NCI-H2029 treated with DMSO at 0.1 percent for 48 hours (cell line): ENCODE measurements at places on chromosomes 2 and 18.
A peak's percentile ranks its signal among the peaks of the same experiment; 100 is the strongest.

DNA sequence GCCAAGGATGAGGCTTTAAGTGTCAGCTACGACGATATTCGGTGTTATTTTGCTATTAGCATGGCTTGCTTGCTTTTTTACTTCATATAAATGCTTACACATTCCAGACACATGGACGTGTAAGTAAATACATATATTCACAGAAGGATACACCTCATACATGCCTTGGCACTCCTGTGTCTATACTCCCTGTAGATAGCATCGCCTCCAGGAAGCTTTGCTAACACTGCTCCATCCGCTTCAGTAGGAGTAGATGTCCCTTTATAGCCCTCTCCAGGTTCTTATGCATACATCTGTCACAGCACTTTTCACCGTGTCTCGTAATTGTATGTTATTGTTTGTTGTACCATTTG is 27.5 kb upstream of the KCTD1 start:
- DNase-seq = peak; percentile 29

DNA sequence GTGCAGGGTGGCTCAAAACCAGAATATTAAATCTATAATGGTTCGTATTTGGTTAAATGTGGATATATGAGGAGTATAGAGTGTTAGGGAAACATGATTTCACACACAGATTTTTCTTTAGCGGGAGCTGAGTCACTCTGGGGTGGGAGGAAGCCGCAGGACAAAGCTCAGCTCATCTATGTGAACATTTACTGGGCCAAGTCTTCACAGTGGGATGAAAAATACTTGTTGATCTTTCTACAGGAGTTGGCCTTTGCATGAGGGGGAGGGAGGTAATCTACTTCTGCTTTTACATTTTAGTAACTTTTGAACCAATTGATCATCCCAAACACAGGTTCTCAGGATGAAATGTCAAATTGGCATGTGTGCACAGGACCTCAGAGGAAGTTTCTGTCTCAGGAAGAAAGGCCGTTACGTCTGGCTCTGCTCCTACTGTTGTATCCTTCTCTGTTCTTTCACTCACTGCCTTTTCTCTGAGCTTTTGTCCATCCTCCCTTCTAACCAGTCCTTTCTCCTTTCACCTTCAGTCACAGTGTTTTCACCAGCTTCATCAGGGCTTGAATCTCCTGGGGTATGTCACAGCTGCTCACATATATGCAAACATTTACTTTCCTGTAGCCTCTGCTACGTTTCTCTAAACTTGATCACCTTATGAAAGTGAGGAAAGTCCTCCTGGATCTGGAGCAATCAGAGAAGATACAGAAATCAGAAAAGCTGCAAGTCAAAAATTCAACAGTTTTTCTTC is 943.3 kb upstream of the FANCL start:
- no peak for DNase-seq

DNA sequence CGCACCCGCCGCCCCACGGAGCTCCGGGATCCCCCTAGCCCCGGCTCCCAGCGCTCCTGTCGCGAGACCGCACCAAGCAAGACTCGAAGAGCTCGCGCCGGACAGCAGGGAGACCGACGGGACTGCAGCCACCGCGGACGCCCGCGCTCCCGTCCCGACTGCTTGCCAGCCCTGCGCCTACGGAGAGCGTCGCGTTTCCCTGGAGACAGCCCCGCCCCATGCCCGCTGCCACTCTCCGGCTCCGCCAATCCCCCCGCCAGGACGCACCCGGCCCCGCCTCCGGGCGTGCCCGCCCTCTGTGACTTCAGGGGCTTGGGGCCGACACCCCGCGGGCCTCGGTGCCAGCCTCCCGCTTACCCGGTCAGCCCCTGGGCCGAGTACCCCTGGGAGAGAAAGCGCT is at the start of gene ANKMY1:
Gene ANKMY1 (minus strand): TSS at position 181 of the 400 bp plus-strand sequence. CDS start 653 bp downstream, outside the sequence.
- no peak for DNase-seq

DNA sequence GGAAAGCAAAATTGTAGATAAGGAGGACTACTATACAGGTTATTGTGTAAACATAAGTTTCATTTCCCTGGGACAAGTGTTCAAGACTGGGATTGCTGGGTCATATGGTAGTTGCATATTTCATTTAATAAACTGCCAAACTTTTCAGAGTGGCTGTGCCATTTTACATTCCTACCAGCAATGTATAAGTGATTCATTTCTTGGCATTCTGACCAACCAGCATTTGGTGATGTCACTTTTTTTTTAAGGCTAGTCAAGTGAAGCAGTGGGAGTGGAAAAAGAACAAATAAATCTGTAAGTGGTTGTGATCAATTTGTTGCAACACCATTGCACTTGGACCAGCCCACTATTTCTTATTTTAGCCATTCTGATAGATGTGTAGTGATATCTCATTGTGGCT is 5.2 kb upstream of the CHCHD5 start:
- DNase-seq = peak; percentile 45

DNA sequence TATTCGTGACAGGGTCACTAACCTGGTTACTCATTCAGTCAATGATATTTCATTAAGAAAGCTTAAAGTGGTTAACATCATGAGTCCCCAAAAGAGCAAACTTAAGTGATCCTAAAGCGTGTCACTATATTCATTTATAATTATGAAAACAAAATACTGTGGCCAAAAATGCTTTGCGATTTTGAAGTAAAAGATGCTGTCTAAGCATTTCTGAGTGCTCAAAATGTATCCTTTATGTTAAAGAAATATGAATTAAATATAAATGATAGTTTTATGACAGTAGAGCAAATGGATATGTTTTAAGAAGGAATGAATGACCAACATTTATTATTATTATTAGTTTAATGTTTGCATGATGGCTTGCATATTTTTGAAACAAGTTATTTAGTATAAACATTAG is 72.6 kb upstream of the CDC42EP3 start:
- no peak for DNase-seq

DNA sequence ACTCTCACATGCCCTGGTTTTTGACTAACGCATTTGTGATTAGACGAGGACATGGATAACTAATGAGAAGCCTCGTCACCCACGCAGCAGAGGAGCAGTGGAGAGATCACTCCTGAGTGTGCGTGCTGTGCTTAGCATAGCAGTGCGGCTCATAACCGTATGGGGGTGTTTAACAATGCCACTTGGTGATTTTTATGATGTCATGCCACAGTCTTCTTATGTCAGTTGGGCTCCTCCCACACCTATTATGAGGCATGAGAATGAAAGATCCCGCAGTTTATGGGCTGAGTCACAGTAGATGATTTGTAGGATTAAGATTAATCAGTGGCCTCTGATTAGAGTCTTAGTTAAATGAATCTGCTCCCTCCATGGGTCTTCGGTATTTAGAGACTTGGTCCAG is 2.5 kb upstream of the SMIM21 start:
- DNase-seq = no peak

DNA sequence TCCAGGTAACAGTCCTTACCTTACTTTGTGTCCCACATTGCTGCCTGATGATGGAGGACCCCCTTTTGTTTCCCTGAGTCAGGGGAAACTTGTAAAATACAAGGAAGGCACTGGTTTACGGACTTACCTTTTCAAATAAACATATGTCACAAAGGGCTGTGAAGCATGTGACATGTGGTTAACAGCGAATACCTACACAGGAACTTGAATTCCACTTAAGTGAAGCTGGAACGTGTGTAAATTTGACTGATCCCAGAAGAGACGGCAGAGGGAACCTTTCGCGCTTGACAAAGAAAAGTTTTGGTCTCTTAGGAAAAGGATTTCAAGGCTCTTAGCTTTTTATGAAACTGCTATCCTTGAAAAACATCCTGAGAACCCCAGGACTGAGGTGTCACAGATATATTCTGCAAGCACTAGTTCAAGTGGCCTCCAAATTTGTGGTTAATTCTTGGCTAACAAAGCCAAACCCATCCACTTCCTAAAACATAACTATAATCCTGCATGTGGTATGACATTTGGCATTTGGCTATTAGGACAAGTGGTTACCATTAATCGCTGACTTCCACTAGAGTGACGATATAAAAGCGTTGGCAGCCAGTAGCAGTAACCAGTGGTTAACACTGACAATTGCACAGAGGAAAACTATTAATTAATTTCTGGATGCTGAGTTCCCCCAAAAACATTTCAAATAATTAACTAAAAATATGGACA is 55.6 kb downstream of the ITGB6 start:
- DNase-seq = no peak

- DNase-seq = no peak
These were observed 125.7 kb upstream of the EPAS1 start for GRCh38 chr2:46171411-46171953.

- DNase-seq = no peak
These were observed 2036.1 kb upstream of the LRRTM1 start for GRCh38 chr2:82340578-82341053.

GRCh38 chr2:238277695-238278094 is 10.7 kb downstream of the PER2 start:
- DNase-seq = no peak

DNA sequence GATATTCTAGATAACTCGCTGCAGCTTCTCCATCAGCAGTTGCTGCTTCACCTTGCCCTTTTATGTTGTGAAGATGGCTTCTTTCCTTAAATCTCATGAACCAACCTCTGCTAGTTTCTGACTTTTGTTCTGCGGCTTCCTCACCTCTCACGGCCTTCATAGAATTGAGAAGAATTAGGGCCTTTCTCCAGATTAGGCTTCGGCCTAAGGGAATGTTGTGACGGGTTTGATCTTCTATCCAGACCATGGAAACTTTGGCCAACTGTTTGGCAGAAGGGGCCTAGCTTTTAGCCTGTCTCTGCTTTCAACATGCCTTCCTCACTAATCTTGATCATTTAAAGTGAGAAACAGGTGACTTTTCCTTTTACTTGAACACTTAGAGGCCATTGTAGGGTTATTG is 199.9 kb downstream of the CYP26B1 start:
- DNase-seq = no peak

GRCh38 chr2:149152469-149152953 is 114.0 kb downstream of the LYPD6B start:
- DNase-seq = no peak

- DNase-seq = no peak
These were observed 27.4 kb upstream of the SLC20A1 start for GRCh38 chr2:112618383-112618782.

DNA sequence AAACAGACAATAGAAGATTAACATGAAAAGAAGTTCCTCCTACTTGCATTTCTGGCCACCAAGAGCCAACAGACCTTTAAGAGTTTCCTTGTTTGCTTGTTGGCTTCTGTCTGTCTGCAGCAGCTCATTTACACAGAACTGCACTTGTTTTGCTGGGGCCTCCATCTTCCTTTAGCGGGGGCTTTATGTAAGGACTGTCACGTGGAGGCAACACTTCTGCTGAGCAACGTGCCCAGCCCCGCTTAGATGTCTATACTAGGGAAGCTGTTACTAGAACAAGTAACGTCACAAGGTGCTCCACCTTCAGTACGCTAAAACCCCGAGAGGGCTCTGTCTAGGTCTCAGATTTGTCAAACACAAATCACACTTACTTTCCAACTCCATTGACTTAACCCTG is 104.3 kb upstream of the PXDN start:
- DNase-seq = no peak

GRCh38 chr2:169129703-169130243 is 60.4 kb downstream of the DHRS9 start:
- no peak for DNase-seq

DNA sequence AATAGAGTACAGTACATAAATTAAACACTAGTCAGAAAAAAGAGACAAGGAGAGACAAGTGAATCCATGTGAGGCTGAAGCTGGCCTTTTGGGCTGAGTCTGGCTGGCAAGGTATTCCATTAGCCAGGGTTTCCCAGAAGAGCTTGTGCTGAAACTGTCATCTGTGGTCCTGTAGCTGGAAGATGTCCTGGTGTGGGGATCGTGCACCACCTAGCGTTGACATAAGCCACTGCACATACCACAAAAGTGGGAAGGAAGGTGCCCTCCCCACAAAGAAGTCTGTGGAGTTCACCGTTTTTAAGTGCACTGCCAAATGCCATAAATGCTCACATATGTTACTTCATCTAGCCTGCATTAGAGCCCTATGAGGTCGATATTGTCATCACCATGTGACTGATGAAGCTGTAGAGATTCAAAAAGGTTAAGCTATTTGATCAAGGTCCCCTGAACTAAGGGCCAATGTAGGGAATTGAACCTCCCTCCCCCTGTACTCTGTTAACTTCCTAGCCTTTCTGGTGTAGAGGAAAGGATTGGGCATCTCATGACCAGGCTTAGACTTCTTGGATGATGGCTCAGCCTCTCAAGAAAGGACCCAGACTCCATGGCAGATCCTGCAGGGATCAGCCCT is 31.9 kb upstream of the GALNT14 start:
- peak; percentile 72 for DNase-seq

DNA sequence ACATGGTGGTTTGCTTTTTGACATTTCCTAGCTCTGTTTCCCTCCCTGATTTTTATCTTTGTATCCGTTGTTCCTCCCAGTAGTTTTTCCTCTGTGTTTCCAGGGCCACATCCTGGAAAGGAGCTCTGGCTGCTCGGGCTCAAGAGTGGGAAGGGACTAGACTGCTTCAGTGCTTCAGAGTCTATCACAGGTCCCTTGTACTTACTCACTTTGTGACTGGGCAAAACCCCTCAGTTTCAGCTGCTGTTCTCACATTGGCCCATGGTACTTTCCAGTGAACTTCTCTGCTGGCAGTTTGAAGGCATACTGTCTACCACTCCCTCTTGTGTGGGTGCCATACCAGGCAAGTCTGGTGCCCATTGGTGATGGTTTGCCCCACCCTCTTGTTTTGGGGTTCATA is 7.5 kb upstream of the STAMBP start:
- DNase-seq = no peak

DNA sequence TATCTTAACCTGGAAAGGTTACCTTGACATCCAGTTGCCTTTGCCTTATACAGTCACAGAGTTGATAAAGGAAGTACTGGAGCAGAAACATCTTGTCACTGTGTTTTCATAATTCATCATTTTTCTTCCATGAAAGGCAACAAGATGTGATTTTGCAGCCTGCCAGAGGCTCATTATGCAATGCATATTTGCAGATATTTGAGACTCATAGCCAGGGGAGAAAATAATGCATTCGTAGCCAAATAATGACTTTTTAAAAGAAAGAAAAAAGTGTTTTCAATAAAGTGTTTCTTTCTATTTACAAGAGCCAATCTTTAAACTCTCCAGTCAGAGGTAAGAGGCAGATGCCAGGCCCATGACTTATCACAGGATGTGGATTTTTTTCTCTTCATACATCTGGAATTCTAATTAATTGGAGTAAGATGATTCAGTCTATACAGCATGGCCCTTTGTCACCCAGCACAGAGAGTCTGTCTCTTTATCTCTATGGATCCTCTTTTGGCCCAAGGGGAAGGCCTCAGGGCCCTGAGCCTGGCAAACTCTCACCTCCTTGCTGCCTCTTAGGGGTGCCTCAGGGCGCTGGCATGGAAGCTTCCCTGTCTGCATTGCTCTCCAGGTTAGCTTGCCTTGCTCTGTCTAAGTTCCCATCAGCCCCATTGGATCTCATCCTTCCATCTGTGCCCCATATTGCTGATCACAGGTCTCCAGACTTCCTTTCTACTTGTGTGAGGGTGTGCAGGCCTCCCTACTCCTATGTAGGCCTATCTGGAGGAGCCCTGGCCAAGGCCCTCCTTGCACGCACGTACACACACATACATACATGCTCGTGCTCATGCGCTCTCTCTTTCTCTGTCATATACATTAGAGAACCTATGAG is 247.7 kb downstream of the TPGS2 start:
- DNase-seq = no peak

- no peak for DNase-seq
These were observed 117.6 kb downstream of the TWIST2 start for GRCh38 chr2:238965371-238966071.

- no peak for DNase-seq
These were observed 345.3 kb downstream of the ZNF516 start for GRCh38 chr18:76149734-76150133.

- no peak for DNase-seq
These were observed 34.3 kb downstream of the SCN9A start for GRCh38 chr2:166341426-166341825.
